RWPE1 (cell line): ENCODE measurements at places on chromosomes 1 and 21.

GRCh38 chr1:115828101-115829022 is 12.6 kb downstream of the NHLH2 start:
- DNase-seq = no peak

GRCh38 chr1:98176936-98177335 is 256.1 kb upstream of the DPYD start:
- DNase-seq = no peak

GRCh38 chr1:245070836-245071615 is 83.8 kb upstream of the KIF26B start:
- DNase-seq = no peak

- DNase-seq = no peak
Observed at GRCh38 chr1:207811920-207812720, 60.3 kb downstream of the CD46 start.

DNA sequence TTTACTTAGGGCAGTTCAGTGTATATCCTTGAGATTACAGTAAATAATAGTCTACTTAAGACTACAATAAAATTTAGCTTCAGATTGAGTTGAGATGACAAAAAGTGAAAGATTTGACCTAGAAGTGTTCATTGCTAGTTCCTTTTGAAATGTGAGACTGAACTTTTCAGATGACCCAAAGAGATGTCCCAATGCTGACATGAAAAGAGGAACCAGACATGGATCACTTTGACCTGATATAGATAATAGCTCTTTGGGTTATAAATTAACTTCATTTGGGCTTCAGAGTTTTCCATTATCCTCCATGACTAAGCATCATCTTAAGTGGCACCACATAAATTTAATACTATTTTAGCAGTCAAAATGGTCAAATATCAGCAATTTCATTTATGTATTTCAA is 25.7 kb upstream of the OR10J5 start:
- DNase-seq = no peak

GRCh38 chr1:53379662-53380002 is 51.8 kb upstream of the LRP8 start:
- DNase-seq = no peak

- no peak for DNase-seq
Observed at GRCh38 chr1:31754397-31754796, 9.7 kb downstream of the ADGRB2 start.

GRCh38 chr1:213687832-213688231 is 299.9 kb upstream of the PROX1 start:
- DNase-seq = no peak

DNA sequence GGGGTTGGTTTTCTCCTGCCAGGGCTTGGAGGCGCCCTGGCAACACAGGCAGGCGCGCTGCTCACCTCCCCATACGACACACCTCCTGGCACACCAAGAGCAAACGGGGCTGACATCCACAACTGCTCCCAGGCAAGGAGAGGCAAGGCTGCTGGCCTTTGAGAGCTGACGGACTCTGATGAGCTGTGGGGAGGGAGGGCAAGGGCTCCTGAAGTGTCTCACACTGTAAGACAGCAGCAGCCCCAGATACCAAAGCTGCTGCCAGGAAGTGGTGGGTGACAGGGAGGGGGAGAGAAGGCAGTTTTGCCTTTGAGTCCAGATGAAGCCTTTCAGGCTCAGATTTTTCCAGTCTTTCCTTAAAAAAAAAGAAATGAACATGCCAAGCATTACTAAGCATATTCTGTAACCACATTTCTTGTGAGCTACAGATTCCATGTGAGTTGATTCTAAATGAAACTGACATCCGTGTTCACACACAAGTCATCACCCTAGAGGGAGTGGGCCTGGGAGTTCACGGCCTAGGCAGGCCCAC is 24.3 kb downstream of the PGBD5 start:
- DNase-seq = no peak

- no peak for DNase-seq
Observed at GRCh38 chr1:109261578-109261977, 12.2 kb downstream of the CELSR2 start.

GRCh38 chr1:94103608-94104007 is 17.3 kb downstream of the ABCA4 start:
- DNase-seq = peak; percentile 12
